Activated CD4-positive, alpha-beta T cell treated with anti-CD3 and anti-CD28 coated beads, Interleukin-2, Interleukin-6, amounts not matched to agents 100 ng/mL and 50 ng/mL, durations not matched to agents 16 hours and 8 hours (primary cell): ENCODE measurements at places on chromosomes 12 and 14.

DNA sequence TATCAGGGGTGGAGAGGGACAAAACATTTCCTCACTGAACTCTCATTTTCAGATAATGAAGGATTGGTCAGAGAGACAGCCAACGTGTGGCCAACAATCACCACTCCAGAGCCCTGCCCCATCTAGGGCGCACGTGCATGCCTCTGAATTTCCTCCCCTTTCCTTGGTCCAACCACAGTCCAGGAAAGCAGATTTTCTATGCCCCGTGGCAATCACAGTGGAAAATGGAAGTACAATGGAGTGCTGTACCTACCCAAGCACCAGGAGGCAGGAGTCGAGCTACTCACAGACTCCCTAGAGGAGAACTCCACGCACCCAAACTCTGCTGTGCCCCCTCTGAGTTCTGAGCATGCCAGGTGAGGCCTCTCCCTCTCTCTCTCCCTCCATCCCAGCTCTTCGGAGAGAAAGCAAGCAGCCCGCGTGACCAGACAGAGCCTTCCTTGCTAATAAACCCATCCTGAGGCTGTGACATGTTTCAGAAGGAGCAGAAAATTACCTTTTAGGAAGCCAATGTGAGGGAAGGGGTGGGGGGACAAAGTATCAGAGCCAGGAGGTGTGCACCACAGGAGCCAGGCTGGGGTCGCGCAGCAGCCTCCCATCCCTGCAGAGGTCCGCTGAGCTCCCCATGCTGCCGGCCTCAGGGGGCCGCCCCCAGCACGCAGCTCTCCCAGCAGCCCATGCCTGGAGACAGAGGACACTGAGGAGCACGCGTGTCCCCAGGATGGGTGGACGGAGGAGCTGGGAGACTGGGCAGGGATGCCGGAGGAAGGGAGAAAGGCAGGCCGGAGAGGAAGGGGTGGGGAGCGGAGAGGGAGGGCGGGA lies 73.4 kb downstream of the PITPNM2 start:
- no peak for DNase-seq

GRCh38 chr14:68657300-68658028 lies 135.4 kb downstream of the ZFP36L1 start:
- no peak for DNase-seq

- DNase-seq, result no peak
Measured at GRCh38 chr12:94817695-94818075, 167.3 kb upstream of the TMCC3 start.

GRCh38 chr12:18851271-18851670 lies 113.4 kb downstream of the CAPZA3 start:
- DNase-seq, result no peak

- DNase-seq, result no peak
Measured at GRCh38 chr12:49968471-49968870, 4.3 kb upstream of the AQP6 start.

DNA sequence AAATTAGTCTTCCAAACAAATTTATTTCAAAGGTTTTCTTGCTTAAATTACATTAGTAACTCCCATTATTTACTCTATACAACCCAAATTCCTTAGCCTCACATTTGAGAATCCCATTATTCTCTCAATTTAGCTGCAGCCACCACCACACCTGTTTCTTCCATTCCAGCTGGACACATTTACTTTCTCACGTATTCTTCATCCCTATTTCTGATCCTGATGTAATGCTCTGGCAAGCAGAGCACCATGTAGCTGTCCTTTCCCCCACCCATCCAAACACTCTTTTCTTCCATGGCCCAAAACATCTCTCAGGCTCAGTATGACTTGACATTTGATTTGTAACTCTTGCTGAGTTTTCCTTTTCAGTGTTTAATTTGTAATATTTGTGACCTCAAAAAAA lies 240.2 kb upstream of the CLEC14A start:
- no peak for DNase-seq

GRCh38 chr14:64502887-64503433 lies 678 bp downstream of the ZBTB25 start:
- peak; percentile 36 for DNase-seq

DNA sequence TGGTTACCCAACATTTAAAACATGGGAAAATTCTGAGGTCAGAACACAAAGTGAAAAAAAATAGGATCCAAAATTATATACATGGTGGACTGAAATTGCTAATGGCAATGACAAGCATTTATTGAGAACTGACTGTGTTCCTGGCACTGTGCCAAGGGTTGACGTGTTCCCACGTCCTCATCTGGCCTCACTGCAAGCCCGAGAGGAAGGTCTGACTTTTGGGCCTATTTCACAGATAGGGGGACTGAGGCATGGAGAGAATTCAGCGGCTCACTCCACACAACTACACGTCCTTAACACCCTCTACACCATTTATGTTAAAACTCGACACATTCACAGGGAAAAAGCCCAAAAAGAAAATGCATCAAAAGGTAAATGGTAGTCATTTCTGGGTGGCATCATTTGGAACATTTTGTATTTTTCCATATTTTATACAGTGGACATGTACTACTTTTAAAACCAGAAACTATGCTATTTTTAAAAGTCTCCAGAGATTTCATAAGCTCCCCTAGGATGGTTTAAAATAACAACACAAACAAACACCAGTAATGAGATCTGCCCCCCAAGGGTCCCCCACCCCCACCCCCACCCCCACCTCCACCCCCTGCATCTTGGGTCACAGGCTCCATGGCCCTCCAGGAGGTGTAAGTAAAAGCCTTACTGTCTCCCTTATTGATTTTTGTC lies 27.7 kb downstream of the CLMN start:
- peak; percentile 10 for DNase-seq

DNA sequence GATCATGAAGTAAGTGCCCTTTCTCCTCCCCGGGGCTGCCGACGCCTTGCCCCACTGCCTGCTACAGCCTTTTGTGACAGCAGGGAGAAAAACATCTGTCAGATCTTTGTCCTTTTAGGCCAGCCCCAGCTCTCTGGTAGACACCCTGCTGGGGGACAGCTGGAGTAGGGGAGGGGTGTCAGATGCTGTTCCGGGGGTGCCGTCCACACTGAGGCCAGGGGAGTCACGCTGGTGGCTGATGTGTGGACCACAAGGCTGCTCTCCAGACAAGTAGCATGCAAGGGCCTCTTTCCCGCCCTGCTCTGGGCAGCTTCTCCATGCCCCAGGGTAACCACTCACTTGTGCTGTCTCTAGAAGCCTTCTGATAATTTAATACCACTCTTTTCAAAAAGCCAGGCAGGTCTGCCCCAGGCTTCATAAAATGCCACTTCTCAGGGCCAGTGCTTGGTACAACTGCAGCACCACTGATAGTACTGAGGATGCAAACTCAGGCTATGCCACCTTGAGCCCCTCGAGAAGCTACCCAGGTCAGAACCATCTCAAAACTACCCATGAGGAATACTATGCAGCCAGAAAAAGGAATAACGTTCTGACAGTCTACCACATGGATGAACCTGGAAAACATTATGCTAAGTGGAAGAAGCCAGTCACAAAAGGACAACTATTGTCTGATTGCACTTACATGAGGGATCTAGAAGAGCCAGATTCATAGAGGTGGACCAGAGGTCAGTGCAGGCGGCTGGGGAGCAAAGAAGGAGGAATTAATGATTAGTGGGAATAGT lies 66.0 kb upstream of the RIN3 start:
- no peak for DNase-seq

DNA sequence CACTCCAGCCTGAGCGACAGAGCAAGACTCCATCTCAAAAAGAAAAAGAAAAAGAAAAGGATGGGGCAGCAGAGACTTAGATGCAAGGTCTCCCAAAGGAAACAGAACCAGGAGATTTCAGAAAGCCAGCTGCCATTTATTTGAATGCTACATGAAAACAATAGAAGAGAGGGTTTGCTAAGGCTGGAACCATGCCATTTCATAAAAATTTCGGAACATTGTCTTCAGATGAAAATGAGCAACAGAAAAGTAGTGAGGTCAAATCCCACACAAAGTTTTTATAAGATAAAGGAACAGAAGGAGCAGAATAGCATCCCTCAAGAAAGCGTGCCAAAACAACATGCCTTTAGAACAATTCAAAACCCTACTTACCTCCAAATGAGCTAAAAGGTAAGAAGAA lies 175.3 kb downstream of the ETV6 start:
- DNase-seq, result no peak

GRCh38 chr12:61870658-61871484 lies 389.3 kb upstream of the USP15 start:
- DNase-seq, result peak; percentile 47

DNA sequence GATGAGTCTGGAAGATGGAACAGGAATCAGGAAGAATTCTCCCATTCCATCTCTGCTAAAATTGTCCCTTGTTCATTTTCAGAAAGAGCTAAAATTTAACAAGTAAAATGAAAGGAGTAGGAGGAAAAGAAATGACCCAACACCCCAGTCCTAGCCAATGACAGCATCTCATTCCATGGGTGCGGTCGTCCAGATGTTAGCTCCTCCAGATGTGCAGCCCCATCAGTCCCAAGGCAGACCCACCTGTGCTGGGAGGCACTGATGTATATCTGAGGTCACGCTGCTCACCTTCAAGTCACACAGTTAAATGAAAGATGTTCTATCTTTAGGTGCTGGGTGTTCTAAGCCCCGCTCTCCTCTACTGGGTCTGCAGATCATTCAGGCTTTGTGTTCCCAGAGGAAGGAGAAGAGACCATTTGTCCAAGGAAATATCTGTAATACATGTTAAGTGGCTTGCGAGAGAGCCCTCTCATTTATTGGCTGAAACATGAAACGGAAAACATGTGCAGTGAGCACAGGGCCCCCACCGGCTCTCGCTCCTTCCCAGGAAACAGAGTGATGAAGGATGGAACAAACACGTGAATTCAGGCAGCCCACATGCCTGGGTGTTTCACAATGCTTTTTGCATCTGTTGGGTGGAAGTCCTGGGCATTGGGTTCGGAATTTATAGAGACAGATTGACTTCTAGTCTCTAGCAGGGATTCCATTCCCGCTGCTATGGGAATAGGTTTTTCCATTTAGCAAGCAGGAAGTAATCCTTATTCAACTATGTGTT lies 294.6 kb downstream of the NUAK1 start:
- no peak for DNase-seq

DNA sequence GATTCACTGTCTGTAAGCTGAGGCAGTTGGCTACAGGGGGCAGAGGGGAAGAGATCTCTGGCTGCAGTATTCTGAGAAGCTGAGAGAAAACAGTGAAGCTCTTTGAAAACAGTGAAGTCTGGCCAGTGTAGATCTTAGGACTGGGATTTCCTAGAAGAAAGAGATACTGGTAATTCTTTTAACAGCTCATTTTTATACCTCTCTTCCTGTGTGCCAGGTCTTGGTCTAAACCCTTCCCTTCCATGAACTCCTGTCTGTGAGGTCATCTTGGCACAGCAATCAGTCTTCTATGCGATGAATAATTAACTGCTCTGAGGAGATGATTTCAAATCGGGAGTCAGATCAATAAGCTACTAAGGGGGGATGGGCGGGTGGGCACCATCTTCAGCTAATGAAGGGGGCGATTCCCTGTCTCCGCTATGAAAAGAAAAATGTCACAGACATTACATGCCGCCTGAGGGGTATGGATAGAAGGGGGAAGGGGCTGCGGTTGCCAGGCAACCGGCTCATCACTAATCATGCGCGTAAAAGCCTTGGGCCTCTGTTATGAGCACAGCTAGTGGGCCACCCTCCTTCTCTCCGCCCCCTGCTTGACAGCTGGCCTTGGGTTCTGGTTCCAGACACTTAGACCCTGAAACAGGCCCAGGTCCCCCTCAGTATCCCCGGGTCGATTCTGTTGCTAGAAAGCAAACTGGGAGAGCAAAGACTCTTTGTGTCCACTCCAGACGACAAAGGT lies 75.3 kb upstream of the CEP83 start:
- DNase-seq, result no peak

DNA sequence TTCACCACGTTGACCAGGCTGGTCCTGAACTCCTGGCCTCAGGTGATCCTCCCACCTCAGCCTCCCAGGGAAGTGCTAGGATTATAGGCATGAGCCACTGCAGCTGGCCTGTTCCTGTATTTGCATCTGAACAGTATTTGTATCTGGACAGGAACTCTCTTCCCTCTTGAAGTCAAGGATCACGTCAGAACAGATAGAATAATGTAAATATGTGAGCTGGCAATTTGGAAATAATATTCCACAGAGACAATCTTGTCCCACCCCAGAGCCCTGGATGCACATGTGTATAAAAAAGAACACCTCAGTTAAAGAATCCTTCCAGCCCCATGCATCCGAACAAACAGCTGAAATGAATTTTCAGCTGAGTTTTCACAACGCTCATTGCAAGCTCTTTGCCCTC lies 118.3 kb downstream of the VEZT start:
- DNase-seq, result no peak

- DNase-seq, result no peak
Measured at GRCh38 chr14:103195828-103196615, 72.8 kb downstream of the TNFAIP2 start.

DNA sequence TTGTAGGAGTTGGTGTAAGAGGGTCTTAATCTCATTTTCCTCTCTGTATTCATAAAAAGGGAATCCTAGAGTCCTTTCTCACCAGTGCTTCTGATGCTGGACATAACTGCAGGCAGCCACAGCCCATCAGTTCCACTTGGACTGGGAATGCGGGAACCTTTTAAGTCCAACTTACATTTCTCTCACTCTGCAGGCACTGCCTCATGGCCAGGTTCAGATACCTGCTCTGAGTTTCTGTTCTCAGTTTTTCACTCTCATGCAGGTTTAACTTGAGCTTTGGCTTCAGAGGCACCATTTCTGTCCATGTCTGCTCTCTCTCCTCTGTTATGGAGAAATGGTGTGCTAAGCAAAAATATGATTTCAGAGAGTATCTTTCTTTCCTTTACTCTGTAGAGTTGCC lies 4.2 kb downstream of the ACVR1B start:
- DNase-seq, result no peak

- no peak for DNase-seq
Measured at GRCh38 chr12:98127336-98127679, 388.1 kb upstream of the TMPO start.

- DNase-seq, result no peak
Measured at GRCh38 chr14:53850714-53851296, 105.8 kb downstream of the BMP4 start.

DNA sequence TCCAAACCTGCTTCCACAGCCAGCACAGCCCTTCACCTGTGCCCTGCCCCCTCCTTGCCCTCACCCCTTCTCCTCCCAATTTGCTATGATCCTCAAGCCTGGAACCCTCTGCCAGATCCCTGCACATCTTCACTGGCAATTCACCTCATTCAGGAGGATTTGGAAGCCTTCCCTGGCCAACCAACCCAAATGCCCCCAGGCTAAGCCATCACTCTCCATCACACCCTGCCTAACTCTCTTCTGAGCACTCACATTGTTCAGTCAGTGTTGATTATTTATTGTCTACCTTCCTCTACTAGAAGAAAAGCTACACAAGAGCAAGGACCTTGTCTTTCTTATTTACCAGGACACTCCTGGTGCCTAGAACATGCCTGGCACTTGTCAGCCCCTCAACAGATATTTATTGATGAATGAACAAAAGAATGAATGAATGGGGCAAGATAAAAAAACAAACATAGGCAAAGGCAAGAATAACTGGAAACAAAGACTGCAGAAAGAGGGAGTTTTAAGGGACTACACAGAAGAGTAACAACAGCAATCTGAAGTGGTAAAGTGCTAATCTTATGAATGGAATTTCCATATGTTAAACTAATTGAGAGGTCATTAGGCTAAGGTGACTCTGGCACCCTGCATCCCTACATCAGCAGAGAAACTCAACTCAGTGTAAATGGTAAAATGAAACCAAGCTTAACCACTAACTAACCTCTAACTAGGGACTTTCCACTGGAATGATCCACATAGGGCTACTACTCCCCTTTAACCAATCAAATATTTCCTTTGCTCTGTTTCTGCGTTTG lies 33.4 kb downstream of the TMTC1 start:
- no peak for DNase-seq

- no peak for DNase-seq
Measured at GRCh38 chr12:101498252-101498651, 23.1 kb downstream of the SPIC start.
